ENCODE measurements at places on chromosomes 2 and 18.

DNA sequence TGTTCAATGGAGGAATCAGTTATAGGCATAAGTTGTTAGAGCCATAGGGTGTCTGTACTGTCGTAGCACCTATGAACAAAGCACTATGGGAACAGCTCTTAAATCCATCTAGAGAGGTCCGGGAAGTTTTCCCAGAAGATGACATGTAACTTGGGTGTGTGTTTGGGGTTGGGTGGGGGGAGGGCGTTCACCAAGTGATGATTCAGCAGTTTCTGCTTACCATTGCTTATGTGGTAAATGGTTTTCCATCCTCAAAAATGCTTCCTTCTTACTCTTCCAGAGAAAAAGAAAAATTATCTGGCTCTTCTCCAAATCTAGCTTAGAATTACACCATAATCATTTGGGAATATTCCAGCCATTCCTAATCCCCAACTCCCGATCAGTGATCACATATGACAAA is 361.1 kb upstream of the ZNF521 start:
- no peak for DNase-seq

- no peak for DNase-seq
Observed at GRCh38 chr2:173119069-173119807, 43.6 kb downstream of the MAP3K20 start.

DNA sequence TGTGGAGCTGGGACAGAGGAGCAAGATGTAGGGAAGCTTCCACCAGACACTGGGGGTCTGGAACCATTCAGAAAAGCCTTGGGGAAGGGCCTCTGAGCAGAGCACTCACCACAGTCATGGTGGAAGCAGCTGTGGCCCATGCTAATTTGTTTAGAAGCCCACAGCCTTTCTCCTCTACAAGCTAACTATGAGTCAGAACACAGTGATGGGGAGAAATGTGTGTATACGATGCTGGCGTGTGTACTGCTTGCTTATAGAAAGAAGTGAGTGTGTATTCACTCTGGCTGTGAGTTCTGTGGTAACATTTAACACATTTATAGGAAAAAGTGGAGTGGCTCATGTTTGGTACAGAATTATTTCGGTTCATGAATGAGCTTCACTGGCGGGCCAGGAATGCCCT is 157.0 kb upstream of the ACAA2 start:
- no peak for DNase-seq

GRCh38 chr18:11789716-11790510 is 61.3 kb upstream of the CHMP1B start:
- no peak for DNase-seq

DNA sequence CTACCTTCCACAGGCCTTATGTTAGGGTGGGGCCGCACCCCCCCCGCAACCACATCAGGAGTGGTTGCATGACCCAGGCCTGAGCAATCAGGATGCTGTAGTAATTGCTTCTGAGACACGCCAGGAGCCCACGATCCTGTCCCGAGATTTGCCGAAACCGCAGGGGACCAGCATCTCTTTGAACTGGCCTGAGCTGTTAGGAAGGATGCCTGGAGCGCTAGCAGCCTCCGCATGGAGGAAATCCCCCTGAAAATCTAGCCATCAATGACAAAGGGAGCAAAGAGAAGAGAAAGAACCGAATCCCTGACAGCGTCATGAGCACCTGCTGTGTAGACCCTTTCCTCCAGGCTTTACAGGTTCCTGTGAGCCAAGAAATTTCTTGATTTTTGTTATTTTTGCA is 8.7 kb upstream of the TEX44 start:
- no peak for DNase-seq

- no peak for DNase-seq
Observed at GRCh38 chr18:77210249-77210648, 39.4 kb upstream of the GALR1 start.

GRCh38 chr2:3076848-3077642 is 300.6 kb downstream of the EIPR1 start:
- no peak for DNase-seq

DNA sequence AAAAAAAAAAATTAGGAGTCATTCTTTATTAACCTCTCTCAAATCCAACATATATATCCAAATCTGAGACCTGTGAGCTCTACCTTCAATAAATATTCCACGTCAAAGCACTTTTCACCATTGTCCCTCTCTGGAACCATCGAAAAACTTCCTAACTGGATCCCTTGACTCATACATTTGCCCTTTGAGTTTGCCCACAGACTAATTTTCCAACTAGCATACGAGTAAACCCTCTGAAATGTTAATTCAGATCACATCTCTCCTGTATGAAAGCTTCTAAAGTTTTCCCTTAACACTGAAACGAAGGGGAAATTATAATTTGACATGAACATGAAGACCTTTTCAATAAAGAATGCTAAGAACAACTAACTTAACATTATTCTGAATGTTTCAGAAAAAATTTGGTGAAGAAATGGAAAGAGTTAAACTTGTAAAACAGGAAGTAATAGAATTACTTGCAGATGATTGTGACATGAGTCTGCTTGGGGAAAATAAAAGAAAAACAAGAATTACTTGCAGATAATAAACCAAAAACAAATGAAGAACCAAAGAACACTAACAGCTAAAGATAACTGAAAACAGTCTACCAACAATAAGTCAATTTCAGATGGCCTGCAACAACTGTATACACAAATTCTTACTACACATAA is 110.6 kb downstream of the C2orf74 start:
- no peak for DNase-seq

DNA sequence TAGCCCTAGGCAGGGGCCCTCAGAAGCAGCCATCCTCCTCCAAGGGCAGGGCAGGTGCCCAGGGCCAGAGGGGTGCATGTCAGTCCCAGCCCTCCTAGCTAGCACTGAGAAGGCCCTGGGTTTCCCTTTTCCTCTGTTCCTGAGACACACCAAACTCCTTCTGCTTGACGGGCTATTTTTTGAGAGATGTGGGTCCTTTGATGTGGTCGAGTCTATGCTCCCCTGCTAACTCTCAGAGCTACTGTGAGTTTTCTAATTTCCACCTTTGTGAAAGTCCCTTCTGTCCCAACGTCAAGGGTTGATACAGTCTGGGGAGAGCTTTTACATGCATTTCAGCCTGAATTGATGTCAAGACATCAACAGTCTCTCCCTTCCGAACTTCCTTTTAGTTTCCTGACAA is 51.4 kb downstream of the TRPM8 start:
- no peak for DNase-seq

DNA sequence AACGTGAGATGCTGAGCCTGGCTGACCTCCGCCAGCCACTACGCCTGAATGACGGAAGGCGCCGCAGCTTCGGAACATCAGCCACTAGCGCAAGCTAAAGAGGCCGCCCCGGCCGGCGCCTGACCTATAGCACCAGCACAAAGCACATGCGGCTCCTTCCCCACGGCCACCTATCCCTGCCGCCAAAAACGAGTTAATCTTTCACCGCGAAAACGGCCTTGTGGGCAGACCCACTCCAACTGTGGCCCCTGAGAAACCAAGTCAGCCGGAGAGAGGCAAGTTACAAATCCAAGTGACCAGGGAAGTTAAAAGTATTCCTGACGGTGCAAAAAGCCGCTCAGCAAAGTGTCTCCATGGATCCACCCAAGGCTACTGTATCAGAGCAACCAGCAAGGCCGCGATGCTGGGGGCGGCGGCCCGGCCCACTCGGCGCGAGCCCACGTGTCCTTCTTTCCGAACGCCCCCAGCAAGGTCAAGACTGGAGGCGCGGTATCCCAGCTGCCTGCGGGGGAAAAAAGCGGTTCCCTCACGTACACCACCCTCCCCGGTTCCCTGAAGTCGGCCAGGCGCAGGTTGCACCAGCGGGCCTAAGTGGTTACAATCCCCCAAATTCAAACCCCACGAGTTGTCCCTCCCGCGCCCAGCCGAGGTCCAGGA is 575 bp downstream of the HSPD1 start:
- DNase-seq = peak; percentile 35

DNA sequence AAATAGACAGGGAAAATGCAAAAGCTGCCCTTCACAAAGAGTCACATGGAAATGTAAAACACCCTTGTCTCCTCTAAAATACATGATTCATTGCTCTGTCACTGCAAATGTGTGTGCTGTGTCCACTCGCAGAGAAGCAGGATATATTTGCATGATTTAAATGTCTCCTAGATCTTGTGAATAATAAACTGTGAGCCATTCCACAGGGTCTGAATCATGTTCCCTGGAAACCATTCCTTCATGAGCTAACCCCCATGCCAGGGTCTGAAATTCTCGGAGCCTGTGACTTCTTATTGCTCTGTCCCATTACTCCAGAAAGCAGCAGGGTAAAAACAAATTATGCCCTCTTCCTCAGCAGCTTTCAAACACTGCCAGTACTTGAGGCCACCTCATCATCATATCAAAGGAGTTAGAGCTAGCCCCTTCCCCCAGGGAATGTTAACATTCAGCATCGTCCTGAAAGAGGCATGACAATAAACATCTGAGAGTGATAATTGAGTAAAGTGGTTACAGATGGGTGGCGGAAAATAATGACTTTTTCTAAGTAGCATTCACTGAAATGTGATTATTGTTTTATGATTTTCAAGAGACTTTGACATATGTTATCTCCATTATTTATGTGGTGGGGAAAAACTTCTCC is 11.7 kb upstream of the CNGA3 start:
- no peak for DNase-seq

- no peak for DNase-seq
Observed at GRCh38 chr18:37385846-37386778, 179.5 kb downstream of the CELF4 start.

DNA sequence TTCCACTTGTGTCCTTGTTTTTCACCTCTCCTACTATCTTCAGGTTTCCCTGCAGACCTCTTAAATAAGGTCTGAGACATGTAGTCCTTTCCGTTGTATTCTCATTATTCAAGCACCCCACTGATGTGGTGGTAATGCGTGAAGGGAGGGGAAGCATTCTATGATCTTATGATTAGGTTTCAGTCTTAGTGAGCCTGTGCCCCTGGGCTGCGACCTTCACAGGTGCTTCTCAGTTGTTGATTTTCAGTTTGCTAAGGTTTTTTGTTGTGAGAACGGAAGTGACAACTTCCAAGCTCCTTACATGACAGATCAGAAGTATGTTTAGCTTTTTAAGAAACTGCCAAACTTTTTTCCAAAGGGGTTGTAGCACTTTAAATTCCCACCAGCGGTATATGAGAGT is 41.3 kb downstream of the VPS54 start:
- DNase-seq = no peak

Measured in activated CD8-positive, alpha-beta memory T cell treated with anti-CD3 and anti-CD28 coated beads for 48 hours (primary cell).